Anterior cingulate cortex (tissue), 58 donors: ENCODE measurements at places on chromosomes 13 and 19.
A peak's percentile ranks its signal among the peaks of the same experiment; 100 is the strongest.

- DNase-seq: no peak
These were observed 93.2 kb downstream of the TEX29 start for GRCh38 chr13:111413407-111414187.

DNA sequence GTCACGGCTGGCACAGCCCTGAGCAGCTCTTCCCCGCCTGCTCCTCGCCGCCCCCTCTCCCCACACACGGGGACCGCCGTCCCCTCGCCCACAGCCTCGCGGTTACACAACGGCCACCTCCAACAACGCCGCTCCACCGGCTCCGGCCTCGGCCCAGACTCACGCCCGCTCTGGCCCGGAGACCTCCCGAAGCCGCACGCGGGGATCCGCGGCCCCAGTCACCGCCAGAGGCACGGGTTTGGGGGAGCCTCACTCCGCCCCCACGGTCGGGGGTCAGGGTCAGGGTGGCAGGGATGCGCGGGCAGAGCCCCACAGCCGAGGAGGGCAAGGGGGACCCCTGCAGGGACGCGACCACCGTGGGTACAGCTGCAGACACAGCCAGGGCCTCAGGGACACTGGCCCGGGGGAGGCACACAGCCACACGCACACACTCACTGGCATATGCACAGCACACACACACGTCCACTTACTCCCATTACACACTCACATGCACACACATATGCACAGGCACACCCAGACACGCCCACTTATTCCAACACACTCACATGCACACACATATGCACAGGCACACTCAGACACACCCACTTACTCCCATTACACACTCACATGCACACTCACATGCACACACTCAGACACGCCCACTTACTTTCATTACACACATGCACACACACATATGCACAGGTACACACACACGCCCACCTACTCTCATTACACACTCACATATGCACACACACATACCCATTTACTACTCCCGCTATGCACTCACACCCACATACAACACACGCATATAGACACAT, 1.6 kb downstream of the TTYH1 start:
- DNase-seq: no peak

DNA sequence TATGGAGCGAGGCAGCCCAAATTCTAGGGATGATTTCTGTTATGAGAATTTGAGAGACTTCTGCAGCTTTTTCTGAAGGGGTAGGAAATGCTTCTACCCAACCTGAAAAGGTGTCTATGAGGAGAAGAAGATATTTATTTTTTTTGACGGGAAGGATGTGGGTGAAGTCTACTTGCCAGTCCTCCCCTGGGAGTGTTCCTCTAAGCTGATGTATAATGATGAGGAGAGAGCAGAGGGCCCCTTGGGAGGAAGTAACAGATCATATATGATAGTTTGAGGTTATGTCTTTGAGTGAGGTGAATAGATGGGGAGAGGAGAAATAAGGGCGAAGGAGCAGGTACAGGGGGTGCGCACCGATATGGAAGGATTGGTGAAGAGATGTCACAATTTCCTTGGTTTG, 910.6 kb upstream of the SLITRK5 start:
- no peak for DNase-seq

DNA sequence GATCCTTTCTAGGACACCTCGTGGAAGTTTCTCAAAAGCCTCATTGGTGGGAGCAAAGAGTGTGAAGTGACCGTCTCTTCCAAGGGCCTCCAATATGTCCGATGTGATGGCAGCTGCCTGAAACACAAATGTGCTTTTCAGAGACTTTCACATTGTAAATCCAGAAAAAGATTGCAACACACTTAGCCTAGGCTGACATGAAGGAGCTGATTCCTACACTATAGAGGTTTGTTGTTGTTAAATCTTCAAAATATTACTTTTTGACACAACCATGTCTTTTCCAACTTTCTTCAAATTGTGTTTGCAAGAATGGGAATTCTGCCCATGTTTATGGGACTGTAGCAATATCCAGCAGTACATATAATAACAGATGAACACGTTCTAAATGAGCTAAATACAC, 12.4 kb downstream of the POSTN start:
- no peak for DNase-seq

DNA sequence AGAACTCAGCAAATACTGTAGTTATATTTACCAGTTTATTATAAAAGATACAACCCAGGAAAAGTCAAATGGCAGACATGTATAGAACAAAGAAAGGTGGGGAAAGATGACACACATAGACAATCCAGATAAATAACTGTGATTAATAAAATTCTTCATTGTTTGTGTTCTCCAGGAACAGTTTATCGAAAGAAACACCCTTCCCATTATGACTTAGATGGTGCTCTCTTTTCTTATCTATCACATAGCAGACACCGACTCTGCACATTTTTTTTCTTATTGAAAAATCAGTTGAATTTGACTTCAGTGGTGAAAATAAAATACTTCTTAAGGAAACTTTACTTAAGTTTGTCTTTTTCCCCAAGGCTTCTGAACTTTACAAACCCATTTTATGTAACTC, 6.2 kb downstream of the ZNF708 start:
- no peak for DNase-seq

- peak; percentile 26 for DNase-seq
These were observed 450 bp downstream of the SELENOW start for GRCh38 chr19:47778954-47779351.

- no peak for DNase-seq
These were observed 20.5 kb downstream of the CCDC97 start for GRCh38 chr19:41330481-41330880.

DNA sequence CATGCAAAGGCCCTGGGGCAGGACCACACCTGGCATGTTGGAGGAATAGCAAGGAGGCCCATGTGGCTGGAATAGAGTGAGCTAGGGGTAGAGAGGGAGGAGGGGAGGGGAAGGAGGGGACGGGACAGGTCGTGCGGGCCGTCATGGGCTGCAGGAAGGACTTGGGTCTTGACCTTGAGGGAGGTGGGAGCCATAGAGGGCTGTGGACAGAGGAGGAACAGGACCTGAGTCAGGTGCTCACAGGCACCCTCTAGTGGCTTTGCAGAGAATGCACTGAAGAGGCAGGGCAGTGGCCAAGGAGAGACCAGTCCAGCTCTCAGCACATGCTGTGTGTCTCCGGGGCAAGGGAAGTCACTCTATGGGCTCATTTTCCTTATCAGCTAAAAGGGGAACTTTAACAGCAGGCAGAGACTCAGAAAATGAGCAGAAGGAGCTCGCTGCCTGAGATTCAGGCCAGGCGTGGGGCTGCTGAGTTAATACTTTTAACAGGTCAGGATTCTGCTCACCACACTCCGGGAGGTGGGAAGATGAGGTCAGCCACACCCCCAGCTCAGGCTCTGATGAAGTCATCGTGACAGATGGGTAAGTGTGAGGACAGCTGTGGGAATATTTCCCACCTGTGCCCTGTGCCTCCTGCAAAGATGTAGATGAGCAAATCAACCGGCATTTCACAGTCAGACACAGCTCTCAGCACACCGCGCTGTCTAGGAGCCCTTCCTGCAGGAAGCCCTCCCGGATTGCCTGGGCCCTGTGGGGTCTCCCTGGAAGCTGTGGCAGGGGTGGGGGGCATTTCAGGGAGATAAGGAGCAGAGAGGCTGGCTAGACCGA, 6.0 kb upstream of the TNFAIP8L1 start:
- DNase-seq: peak; percentile 47

DNA sequence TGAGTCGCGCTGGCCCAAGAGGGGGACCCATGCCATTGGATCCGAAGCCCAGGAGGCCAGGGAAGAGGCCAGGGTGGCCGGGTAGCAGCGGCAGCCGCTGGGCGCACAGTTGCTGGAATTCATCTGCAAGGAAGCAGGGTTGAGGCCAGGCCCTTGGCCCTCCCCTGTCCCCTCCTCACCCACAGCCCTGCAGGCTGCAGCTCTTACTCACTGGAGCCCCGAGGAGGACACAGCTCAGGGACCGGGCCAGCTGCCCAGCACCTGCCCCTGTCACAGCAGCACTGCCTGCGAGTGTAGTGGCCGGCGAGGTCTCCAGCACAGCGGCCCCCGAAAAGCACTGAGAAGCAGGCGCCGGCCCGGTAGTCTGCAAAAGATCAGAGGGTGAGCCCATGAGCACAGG, 11.2 kb downstream of the FBN3 start:
- no peak for DNase-seq

GRCh38 chr13:37997641-37998040, 128.1 kb upstream of the TRPC4 start:
- no peak for DNase-seq

GRCh38 chr13:111131048-111131447, 15.9 kb downstream of the ARHGEF7 start:
- no peak for DNase-seq

DNA sequence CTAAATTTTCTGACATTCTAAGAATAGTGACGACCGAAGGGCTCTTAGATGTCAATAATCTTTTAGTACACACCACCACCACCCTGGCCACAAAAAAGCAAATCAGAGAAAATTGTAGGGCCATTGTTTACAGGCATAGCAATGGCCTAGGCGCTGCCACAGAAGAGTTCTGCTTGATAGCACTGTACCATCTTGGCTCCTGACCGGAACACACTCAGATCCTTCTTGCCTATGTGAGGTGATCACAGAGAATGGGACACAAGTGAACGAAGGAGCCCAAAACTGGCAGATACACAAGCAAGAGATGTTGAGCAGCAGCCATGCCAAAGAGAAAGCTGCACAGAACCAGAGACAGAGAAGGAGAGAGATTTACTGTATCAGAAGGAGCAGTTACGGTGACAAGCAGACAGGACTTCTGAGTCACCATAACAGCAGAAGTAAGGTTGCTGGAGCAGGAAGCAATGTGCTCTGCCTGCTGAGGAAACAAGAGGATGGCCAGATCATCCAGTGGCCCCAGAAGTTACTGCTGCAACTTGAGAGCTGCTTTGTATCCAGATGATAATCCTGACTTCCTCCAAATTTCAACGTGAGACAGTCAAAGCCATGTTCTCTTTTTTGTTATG, 105.2 kb downstream of the SLITRK6 start:
- DNase-seq: no peak

- no peak for DNase-seq
These were observed 36.3 kb upstream of the PSG9 start for GRCh38 chr19:43305642-43306041.
